ENCODE measurements at places on chromosomes 4 and X. TPM values are rescaled to one million over a fixed set of nuclear protein-coding genes. Genes with fewer than 3 reads are reported as not detected.

GRCh38 chr4:24174602-24175001 is 284.8 kb upstream of the PPARGC1A start:
- no peaks in the 10 kb centered on the region for H3K27me3 ChIP-seq
- H3K36me3 ChIP-seq: no peaks in the 10 kb centered on the region
- H3K4me3 ChIP-seq: no peak overlapping the region
- H3K27ac ChIP-seq: no peak overlapping the region
- H3K4me1 ChIP-seq: no peaks in the 10 kb centered on the region
- no peak for DNase-seq

- no peak overlapping the region for H3K4me3 ChIP-seq
- no peaks in the 10 kb centered on the region for H3K36me3 ChIP-seq
- H3K4me1 ChIP-seq: no peaks in the 10 kb centered on the region
- H3K27ac ChIP-seq: no peak overlapping the region
- H3K27me3 ChIP-seq: no peaks in the 10 kb centered on the region
Measured at GRCh38 chrX:27466051-27466450, 2.9 kb upstream of the PPP4R3C start.

GRCh38 chr4:139525414-139525813 is 30.6 kb downstream of the SETD7 start:
- H3K27ac ChIP-seq: no peak overlapping the region
- H3K4me3 ChIP-seq: no peak overlapping the region
- DNase-seq: no peak
- no peaks in the 10 kb centered on the region for H3K27me3 ChIP-seq
- H3K4me1 ChIP-seq: no peaks in the 10 kb centered on the region

Gene CYP4V2
- 28.2 TPM for total RNA-seq

DNA sequence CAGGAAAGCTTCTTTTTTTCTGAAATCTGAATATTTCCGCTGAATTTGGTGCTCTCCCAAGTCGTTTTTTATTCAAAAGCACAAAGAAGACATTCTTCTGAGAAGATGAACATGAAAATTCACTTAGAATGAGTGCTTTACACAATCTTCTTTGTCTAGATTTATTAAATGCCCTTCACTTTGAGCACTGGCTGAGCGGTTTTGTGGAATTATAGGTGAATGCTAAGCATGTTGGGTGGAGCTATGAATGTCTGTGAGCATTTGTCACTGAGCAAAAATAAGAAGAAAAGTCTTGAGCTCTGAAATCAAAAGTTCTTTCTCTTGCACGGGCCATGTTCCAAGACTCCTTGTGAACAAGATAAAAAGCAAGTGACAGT is 13.1 kb downstream of the GASK1B start:
- peaks cover 10% of the 10 kb centered on the region for H3K4me1 ChIP-seq
- H3K27me3 ChIP-seq: no peaks in the 10 kb centered on the region
- H3K36me3 ChIP-seq: no peaks in the 10 kb centered on the region
- peak overlapping the region; percentile 1 for H3K4me3 ChIP-seq

GRCh38 chr4:7700665-7701064 is 239.0 kb downstream of the AFAP1 start:
- H3K27ac ChIP-seq: no peak overlapping the region
- H3K36me3 ChIP-seq: no peaks in the 10 kb centered on the region
- peaks cover 4% of the 10 kb centered on the region for H3K27me3 ChIP-seq
- no peak for DNase-seq
- H3K4me3 ChIP-seq: no peak overlapping the region

- no peaks in the 10 kb centered on the region for H3K36me3 ChIP-seq
- no peak overlapping the region for H3K27ac ChIP-seq
- peaks cover 58% of the 10 kb centered on the region for H3K27me3 ChIP-seq
- no peak overlapping the region for H3K4me3 ChIP-seq
Measured at GRCh38 chrX:49725401-49725800, 29.6 kb upstream of the PAGE1 start.

GRCh38 chr4:132557660-132558059 is 591.4 kb upstream of the PCDH10 start:
- no peak for DNase-seq
- no peaks in the 10 kb centered on the region for H3K4me1 ChIP-seq
- no peaks in the 10 kb centered on the region for H3K27me3 ChIP-seq
- H3K4me3 ChIP-seq: no peak overlapping the region

Gene DMRTC1B
- not detected for total RNA-seq

- no peaks in the 10 kb centered on the region for H3K4me1 ChIP-seq
- DNase-seq: no peak
- no peak overlapping the region for H3K27ac ChIP-seq
Measured at GRCh38 chrX:70411475-70411874, 11.6 kb upstream of the GDPD2 start.

GRCh38 chrX:154793084-154793795 is 12.0 kb downstream of the MPP1 start:
- no peaks in the 10 kb centered on the region for H3K4me1 ChIP-seq
- no peak overlapping the region for H3K27ac ChIP-seq
- no peaks in the 10 kb centered on the region for H3K36me3 ChIP-seq
- peaks cover 3% of the 10 kb centered on the region for H3K27me3 ChIP-seq
- H3K4me3 ChIP-seq: no peak overlapping the region

Gene PNMA5
- total RNA-seq: not detected

Gene FGF13
- 18.1 TPM for total RNA-seq

DNA sequence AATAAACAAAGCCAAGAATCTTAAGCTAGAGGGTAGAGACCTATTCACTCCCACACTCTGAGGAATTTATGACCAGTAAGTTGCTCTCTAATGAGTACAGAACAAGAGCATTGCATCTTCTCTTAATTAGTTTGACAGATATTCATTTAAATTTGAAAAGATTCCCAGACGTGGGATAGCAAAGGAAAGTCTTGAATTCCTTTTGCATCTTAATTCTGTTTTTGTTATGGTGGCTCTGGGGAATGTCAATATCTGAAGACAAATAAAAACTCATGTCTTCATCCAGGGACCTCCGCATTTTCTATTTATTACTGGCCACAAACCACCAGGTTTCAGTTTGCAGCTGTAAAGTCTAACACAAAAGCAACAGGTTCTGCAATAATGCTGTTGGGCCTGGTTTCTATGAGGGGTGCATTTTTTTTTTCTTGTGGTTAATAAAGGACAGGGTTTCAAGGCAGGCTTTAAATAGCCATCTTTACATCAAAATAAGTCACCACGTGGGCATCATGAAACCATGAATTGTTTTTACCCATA is 172.3 kb downstream of the SHROOM3 start:
- no peak overlapping the region for H3K4me3 ChIP-seq
- no peaks in the 10 kb centered on the region for H3K36me3 ChIP-seq
- H3K4me1 ChIP-seq: no peaks in the 10 kb centered on the region

DNA sequence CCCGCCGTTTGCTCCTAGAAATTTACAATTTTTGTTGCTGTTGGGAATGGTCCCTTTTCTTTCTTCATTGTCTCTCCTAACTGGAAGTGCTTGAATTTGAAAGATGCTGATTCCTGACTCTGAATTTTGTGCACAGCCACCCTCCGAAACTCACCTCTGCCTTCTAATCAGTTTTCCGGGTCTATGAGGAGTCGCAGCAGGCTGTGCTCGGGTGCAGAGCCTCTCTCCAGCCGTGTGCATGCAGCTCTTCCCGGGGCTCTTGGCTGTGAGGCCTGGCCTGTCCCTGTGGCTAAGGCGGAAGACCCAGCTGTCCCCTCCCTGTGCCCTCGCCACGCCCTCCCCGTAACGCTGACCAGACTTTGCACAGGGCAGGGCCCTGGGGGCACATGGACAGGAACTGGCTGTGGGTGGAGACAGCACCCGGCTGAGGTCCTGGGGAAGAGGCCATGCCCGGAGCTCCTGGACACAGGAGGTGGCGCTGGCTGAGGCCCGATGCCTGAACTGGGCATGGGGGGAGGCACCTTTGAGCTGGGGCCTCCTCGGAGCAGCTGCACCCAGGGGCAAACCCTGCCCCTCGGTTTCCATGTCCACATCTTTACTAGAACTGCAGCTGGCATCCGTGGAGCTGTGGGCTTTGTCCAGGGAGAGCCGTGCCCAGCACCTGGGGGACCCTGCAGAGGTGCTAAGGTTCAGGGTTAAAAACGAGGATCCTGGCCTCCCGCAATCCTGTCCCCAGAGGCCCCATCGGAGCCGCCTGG is 32.6 kb upstream of the SPON2 start:
- H3K36me3 ChIP-seq: no peaks in the 10 kb centered on the region
- H3K27ac ChIP-seq: no peak overlapping the region
- H3K4me1 ChIP-seq: no peaks in the 10 kb centered on the region

DNA sequence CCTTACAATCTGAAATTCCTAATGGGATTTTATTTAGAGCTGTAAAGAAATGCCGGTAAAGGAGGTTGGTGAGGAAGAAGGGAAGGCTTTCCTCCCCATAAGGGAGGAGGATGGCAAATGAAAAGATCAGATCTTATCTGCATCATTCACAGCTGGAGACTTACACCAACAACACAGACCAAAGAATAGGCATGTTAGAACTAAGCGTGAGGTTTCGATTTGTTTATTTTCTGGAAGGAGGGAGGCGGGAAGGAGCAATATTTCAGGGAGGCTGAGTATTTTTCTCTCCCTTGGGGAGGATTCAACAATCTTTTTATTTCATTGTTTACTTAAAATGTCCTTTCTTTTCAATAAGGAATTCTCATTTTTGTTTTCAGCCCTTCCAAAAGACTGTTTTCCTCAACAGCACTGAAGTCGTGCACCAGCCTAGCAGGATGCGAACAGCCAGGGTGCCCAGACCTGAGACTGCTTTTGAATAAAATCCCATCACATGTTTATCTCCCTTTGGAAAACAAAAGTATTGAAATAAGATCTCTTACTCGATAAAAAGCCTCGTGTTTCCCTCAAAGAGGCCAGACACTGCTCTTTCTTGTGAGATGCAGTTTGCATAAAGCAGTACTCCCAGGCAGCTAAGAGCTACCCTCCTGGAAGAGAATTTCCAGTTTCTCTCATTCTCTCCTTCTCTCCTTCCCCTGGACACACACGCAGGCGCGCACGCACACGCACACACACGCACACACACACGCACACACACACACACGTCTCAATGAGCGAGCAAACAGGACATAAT is 236.1 kb downstream of the MGST2 start:
- no peaks in the 10 kb centered on the region for H3K4me1 ChIP-seq
- peak overlapping the region; percentile 35 for H3K4me3 ChIP-seq
- peak overlapping the region; percentile 79 for H3K27ac ChIP-seq
- H3K27me3 ChIP-seq: no peaks in the 10 kb centered on the region
- no peak for DNase-seq

Gene ARHGEF6
- total RNA-seq: 120 TPM

DNA sequence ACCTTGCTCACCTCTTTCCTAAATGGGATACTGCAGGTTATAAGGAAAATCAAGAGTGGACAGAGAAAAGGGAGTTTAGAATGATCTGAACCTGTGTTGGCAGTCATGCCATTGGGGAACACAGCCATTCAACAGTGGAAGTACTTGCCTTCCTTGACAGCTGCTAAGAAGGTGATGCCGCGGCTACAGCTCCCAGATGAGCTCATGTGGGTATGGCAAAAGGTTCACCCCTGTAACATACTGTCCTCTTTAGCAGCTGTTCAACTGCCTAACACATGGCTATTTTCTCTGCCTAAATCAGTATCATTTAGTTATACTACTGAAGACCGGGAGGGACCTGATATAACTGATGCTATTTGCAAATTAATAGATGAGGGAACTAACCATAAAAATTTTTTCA is 76.8 kb downstream of the DCHS2 start:
- DNase-seq: no peak
- no peak overlapping the region for H3K4me3 ChIP-seq
- H3K36me3 ChIP-seq: no peaks in the 10 kb centered on the region
- H3K27ac ChIP-seq: no peak overlapping the region
- H3K4me1 ChIP-seq: no peaks in the 10 kb centered on the region

- no peaks in the 10 kb centered on the region for H3K27me3 ChIP-seq
- DNase-seq: no peak
- no peaks in the 10 kb centered on the region for H3K4me1 ChIP-seq
- H3K4me3 ChIP-seq: peak overlapping the region; percentile 26
- no peaks in the 10 kb centered on the region for H3K36me3 ChIP-seq
Measured at GRCh38 chrX:120087289-120088017, 10.0 kb upstream of the RHOXF2B start.

Gene TMPRSS11A
- total RNA-seq: not detected

- H3K4me3 ChIP-seq: no peak overlapping the region
- H3K4me1 ChIP-seq: no peaks in the 10 kb centered on the region
- peaks cover 49% of the 10 kb centered on the region for H3K27me3 ChIP-seq
- no peaks in the 10 kb centered on the region for H3K36me3 ChIP-seq
- DNase-seq: no peak
Measured at GRCh38 chrX:38662640-38663039, 101.3 kb downstream of the TSPAN7 start.

Gene ADGRA3
- total RNA-seq: 45.9 TPM

Gene BTC
- 2.3 TPM for total RNA-seq

Gene NRK
- 0.16 TPM for total RNA-seq

Gene ADGRG2
- 0.66 TPM for total RNA-seq

DNA sequence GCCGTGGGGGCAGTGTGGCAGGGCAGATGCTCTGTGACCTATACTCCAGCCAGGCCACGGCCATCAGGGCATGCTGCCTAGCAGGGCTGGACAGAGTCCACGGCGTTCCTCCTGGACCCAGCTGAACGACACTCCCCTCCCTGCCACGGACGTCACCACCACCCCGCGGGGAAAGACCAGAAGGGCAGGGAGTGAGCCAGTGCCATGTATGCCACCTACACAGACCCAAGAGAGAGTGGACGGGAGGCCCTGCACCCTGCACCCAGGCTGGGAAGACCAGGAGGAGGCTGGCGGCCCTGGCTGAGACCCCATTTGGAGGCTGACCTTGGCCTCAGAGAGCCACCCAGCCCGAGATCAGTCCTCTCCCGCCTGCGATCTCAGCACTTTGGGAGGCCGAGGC is 101.9 kb downstream of the FAM53A start:
- H3K4me1 ChIP-seq: no peaks in the 10 kb centered on the region
- no peaks in the 10 kb centered on the region for H3K27me3 ChIP-seq
- no peak overlapping the region for H3K27ac ChIP-seq
- H3K4me3 ChIP-seq: no peak overlapping the region
- H3K36me3 ChIP-seq: no peaks in the 10 kb centered on the region
- no peak for DNase-seq

- H3K4me3 ChIP-seq: no peak overlapping the region
- H3K27me3 ChIP-seq: no peaks in the 10 kb centered on the region
- H3K4me1 ChIP-seq: no peaks in the 10 kb centered on the region
- H3K36me3 ChIP-seq: no peaks in the 10 kb centered on the region
Measured at GRCh38 chr4:142282870-142283431, 563.1 kb downstream of the INPP4B start.

- no peaks in the 10 kb centered on the region for H3K4me1 ChIP-seq
- H3K27ac ChIP-seq: no peak overlapping the region
- no peaks in the 10 kb centered on the region for H3K36me3 ChIP-seq
- no peak for DNase-seq
- H3K27me3 ChIP-seq: no peaks in the 10 kb centered on the region
Measured at GRCh38 chrX:22559506-22559905, 286.8 kb downstream of the CBLL2 start.

Gene OTC
- total RNA-seq: 1.4 TPM

All from breast epithelium (tissue), 4 donors.